ENCODE measurements at places on chromosomes 16 and 17. TPM values are rescaled to one million over a fixed set of nuclear protein-coding genes. Genes with fewer than 3 reads are reported as not detected.
A peak's percentile ranks its signal among the peaks of the same experiment; 100 is the strongest.

HOXB13 gene
- total RNA-seq: not detected

HOXB5 gene
- 3.8 TPM for total RNA-seq

AGRP gene
- total RNA-seq: not detected

KRTAP1-1 gene
- total RNA-seq: not detected

SLFN13 gene
- 10.7 TPM for total RNA-seq

ABCC6 gene
- 0.41 TPM for total RNA-seq

DNA sequence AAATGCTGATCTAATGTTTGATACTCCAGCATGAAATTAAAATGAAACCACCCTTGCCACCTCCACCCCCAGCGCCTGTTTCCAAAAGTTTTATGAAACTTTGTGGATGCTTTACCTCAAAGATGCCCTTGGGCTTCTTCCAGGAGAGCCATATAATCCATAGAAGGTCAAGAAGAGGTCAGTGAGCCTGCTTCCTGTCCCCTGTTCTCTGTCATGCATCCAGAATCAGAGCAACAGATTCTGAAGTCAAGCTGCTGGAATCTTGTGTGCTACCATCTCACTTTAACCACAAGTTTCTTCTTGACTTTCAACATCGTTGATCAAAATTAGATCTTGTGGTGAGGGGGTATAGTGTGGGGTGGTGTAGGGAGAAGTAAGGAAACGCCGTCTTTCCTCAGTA, 8.6 kb downstream of the GOSR2 start:
- DNase-seq: no peak
- H3K4me3 ChIP-seq: no peak overlapping the region
- H3K27ac ChIP-seq: no peak overlapping the region
- H3K27me3 ChIP-seq: no peaks in the 10 kb centered on the region
- H3K4me1 ChIP-seq: no peaks in the 10 kb centered on the region

- no peaks in the 10 kb centered on the region for H3K27me3 ChIP-seq
- DNase-seq: no peak
- H3K27ac ChIP-seq: no peak overlapping the region
- no peak overlapping the region for H3K4me3 ChIP-seq
Measured at GRCh38 chr17:924711-925475, 54.7 kb downstream of the NXN start.

- H3K4me1 ChIP-seq: no peaks in the 10 kb centered on the region
- no peak overlapping the region for H3K4me3 ChIP-seq
- H3K27me3 ChIP-seq: no peaks in the 10 kb centered on the region
- H3K27ac ChIP-seq: no peak overlapping the region
Measured at GRCh38 chr16:19309178-19309577, 23.6 kb downstream of the CLEC19A start.

DNA sequence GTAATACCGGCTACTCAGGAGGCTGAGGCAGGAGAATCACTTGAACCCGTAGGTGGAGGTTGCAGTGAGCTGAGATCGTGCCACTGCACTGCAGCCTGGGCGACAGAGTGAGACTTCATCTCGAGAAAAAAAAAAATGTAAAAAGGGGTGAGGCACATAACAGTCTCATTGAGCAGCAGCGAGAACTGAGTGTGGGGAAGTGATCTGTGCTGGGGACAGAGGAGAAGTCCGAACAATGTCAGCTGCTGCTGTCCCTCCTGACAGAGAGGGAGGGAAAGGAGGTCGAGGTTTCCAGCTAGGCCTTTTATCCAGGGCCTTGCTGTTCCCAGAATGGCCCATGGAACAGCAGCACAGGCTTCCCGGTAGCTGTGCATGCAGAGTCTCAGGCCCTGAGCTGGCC, 14.0 kb downstream of the C16orf74 start:
- H3K27ac ChIP-seq: no peak overlapping the region
- no peak for DNase-seq
- no peak overlapping the region for H3K4me3 ChIP-seq
- no peaks in the 10 kb centered on the region for H3K36me3 ChIP-seq
- no peaks in the 10 kb centered on the region for H3K4me1 ChIP-seq
- no peaks in the 10 kb centered on the region for H3K27me3 ChIP-seq

DNA sequence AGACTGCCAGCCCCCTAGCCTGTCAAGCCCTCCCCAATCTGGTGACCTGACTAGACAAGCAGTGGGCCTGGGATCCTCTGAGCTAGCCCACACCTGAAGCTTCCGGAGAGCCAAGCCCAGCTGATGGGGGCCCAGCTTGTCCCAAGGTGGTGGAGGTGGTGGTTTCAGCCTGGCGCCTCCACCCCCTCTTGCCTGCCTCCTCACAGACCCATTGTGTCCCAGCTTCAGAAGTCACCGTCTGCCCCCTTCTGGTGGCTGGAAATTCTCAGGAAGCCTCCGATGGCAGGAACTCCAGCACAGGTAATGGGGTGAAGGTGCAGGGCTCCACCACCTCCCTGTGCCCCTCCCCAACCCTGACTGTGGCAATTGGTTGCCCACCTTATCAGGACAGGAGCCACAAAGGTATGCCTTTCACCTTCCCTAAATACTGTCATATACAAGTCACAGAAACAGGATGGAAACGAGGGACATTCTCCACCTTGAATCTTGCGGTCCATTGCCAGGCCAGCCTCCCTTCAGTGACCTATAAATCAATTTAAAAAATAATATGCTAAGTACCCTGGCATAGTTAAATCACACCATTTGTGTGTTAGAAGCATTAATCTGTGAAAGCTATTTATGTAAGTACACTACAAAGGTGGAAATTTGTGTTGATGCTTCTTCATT, 66.0 kb upstream of the ZNF423 start:
- no peak for DNase-seq
- H3K27ac ChIP-seq: no peak overlapping the region
- H3K4me1 ChIP-seq: no peaks in the 10 kb centered on the region
- no peak overlapping the region for H3K4me3 ChIP-seq
- H3K36me3 ChIP-seq: no peaks in the 10 kb centered on the region

DNA sequence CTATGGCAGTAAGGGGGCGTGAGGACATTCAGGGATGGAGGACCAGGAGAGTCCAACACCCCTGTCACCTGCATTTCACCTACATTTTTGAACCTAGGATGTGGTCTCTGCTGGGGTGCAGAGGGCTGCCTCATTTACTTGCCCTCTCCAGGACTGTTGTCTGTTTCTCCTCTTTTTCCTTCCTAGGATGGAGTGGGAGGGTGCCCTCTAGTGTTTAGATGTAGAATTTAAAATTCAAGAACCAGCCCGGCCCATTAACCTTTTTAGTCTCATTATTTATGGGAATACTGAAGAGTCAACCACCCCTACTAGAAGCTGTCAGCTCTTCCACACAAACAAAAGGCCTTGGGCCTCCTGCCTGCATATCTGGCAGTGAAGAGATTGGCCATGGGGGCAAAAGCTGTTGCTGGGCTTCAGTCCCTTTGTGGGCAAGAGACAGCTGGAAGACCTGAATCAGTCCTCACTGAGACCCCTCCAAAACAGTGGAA, 2.5 kb upstream of the STARD3 start:
- DNase-seq: no peak
- H3K27me3 ChIP-seq: no peaks in the 10 kb centered on the region
- no peaks in the 10 kb centered on the region for H3K36me3 ChIP-seq
- H3K27ac ChIP-seq: no peak overlapping the region

- H3K27me3 ChIP-seq: no peaks in the 10 kb centered on the region
- H3K4me1 ChIP-seq: no peaks in the 10 kb centered on the region
- H3K27ac ChIP-seq: no peak overlapping the region
Measured at GRCh38 chr17:65886315-65887245, 305.4 kb downstream of the CEP112 start.

GRCh38 chr17:37830151-37830993, 85.5 kb upstream of the HNF1B start:
- H3K4me3 ChIP-seq: no peak overlapping the region
- no peak overlapping the region for H3K27ac ChIP-seq
- no peak for DNase-seq
- no peaks in the 10 kb centered on the region for H3K4me1 ChIP-seq
- no peaks in the 10 kb centered on the region for H3K36me3 ChIP-seq
- no peaks in the 10 kb centered on the region for H3K27me3 ChIP-seq

GRCh38 chr17:53270936-53271335, 551.8 kb upstream of the KIF2B start:
- no peaks in the 10 kb centered on the region for H3K36me3 ChIP-seq
- peaks cover 3% of the 10 kb centered on the region for H3K4me1 ChIP-seq
- no peak overlapping the region for H3K4me3 ChIP-seq

DNA sequence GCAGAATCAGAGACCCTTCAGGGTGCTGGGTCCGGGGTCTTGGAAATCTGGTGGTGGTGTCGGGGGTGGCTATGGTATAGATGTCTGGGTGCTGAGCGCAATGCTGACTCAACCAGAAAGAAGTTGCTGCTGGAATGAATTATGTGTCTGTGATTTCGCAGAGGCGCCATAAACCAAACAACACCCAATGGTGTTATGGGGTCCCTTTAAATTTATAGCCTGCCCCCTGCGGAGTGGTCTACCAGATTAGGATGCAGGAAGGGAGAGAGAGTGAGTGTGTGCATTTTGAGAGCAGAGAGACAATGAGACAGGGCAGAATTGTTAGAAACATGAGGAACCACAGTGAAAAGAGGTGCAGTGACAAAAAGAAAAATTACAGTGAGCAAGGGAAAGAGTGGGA, 100.7 kb upstream of the CDH11 start:
- DNase-seq: no peak
- H3K36me3 ChIP-seq: no peaks in the 10 kb centered on the region
- no peaks in the 10 kb centered on the region for H3K4me1 ChIP-seq
- H3K4me3 ChIP-seq: no peak overlapping the region
- no peak overlapping the region for H3K27ac ChIP-seq

GRCh38 chr17:35795007-35795870, at the start of gene MMP28:
TSS of gene MMP28 (minus strand) at chr17:35795641. CDS start at chr17:35795377, 264 bp downstream.
- no peak within 1 kb of the TSS for H3K27ac ChIP-seq
- no peaks in the 10 kb centered on the region for H3K27me3 ChIP-seq
- H3K4me1 ChIP-seq: peaks cover 36% of the 10 kb centered on the region
- H3K4me3 ChIP-seq: peak within 1 kb of the TSS; percentile 86
- H3K36me3 ChIP-seq: no peaks in the 10 kb centered on the region
